Stromal cell of bone marrow (primary cell): ENCODE measurements at places on chromosomes 12 and 14.
A peak's percentile ranks its signal among the peaks of the same experiment; 100 is the strongest.

DNA sequence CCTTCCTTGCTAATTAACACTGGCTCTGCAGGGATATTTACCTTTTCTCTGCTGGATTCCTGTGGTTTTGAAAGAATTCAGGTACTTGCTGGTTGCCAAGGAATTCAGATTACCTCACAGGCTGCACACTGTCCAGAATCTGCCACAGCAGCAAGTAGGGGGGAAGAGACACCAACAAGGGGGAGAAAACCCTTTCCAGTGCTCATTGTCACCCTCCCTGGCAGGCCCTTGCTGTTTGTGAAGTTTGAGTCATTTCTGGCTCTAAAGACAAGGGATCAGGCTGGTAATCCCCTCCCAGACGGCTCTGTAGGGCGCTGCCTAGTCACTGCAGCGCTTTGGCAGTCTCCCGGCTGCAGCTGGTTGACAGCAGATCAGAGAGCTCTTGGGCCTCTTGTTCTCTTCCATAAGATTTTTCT lies 50.8 kb downstream of the TTLL5 start:
- peak; percentile 67 for DNase-seq

DNA sequence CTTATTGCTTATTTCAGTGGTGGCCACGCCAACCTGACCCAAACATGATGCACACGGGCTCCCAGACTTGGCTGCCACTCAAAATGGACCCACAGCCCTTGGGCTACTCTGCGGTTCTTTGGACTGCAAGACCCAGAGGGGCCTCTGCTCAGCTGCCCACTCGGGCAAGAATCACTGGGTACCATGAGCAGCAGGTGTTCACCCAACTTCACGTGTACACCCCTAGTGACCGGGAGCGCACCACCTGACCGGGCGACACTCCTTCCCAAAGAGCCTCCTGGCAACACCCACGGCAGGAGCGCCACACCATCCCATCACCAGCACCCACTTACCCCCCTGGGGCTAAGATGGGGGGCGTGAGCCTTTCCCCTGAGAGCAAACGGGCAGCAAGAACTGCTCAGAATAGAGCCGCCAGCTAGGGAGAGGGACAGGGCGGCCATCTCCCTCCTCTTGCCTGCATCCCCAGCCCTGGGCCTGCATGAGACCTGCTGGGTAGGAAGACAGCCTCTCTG lies 32.0 kb downstream of the CCNK start:
- DNase-seq, result no peak

- no peak for DNase-seq
These were observed 401.4 kb downstream of the RPL10L start for GRCh38 chr14:46250113-46250703.

- no peak for DNase-seq
These were observed 16.4 kb upstream of the RAB35 start for GRCh38 chr12:120132863-120133385.

DNA sequence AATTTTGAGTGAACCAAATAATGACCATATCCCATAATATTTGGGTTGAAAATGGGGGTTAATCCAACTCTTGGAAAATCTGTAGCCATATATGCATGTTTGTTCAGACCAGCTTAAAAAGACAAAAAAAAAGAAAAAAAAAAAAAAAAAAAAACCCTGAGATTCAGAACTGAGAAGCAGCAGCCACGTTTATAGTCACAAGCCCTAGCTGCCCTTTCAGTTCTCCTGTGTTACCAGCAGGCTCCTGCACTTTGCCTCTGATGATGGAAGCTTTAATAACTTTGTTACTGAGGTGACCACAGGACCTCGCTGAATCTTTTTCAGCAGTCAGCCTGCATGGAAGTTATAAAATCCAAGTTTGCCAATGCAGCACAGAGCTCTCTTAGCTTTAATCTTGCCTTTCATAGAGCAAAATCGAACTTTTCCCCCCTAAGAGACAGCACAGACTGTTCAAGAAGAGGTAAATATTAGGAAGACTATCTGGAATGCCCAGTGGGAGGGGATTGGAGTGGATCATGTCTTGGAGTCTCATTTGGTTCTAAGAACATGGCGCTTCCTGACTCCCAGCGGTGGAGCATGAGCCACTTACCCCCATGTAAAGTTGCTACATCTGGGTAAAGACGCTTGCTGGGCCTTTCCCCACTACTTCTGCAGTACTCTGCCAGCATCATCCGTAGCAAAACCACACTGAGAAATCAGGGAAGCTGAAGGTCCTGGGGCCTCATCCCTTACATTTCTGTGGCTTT lies 20.6 kb downstream of the GNG2 start:
- no peak for DNase-seq

DNA sequence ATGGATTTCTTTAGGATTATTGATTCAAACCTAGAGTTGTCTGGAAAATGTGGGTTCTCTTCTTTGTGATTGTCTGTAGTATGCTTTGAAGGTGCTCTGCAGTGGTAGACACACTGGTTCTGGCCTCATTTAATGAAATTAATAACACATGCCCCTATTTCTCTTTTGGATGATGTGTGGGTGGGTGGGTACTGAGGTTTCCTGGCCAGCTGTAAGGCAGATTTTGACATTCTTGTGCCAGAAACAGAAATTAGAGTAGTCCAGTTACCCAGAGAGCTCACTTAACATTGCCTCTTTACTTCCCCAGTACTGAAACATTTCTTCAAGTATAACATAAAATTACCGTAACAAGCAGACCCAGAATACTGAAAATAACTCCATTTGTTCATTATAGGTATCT lies 14.4 kb downstream of the TSFM start:
- no peak for DNase-seq
